Daoy (cell line): ENCODE measurements at places on chromosomes 7 and 10. TPM values are rescaled to one million over a fixed set of nuclear protein-coding genes. Genes with fewer than 3 reads are reported as not detected.
A peak's percentile ranks its signal among the peaks of the same experiment; 100 is the strongest.

The TAS2R5 gene
- total RNA-seq = 0.06 TPM in 1 of 2 replicates, not detected in the other

The VIPR2 gene
- total RNA-seq = 0.74 and 1.4 TPM in 2 replicates

The PAX4 gene
- not detected in 2 replicates for total RNA-seq

The ZNF775 gene
- total RNA-seq = 9.1 and 18.2 TPM in 2 replicates

The KIF20B gene
- total RNA-seq = 34.3 and 38.1 TPM in 2 replicates

The MMD2 gene
- total RNA-seq = not detected in 2 replicates

The TSPAN33 gene
- 15.1 and 17.7 TPM in 2 replicates for total RNA-seq

- no peak for DNase-seq
These were observed 140.4 kb downstream of the OAT start for GRCh38 chr10:124278356-124278755.

DNA sequence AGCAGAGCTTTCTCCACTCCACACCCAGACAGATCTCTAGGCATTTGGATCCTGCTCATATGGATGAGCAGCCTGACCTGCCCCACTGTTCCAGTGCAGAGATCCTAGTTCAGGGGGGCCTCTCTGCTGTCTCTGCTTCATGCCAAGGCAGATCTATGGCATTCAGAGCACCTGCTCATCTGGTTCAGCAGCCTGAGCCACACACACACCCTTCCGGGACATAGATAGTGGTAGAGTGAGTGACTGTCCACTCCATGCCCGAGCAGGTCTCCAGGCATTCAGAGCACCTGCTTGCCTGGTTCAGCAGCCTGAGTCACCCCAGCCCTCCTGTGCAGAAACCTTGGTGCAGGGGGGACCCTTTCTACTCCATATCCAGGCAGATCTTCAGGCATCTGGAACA is 54.3 kb upstream of the ZNF800 start:
- no peak for DNase-seq

DNA sequence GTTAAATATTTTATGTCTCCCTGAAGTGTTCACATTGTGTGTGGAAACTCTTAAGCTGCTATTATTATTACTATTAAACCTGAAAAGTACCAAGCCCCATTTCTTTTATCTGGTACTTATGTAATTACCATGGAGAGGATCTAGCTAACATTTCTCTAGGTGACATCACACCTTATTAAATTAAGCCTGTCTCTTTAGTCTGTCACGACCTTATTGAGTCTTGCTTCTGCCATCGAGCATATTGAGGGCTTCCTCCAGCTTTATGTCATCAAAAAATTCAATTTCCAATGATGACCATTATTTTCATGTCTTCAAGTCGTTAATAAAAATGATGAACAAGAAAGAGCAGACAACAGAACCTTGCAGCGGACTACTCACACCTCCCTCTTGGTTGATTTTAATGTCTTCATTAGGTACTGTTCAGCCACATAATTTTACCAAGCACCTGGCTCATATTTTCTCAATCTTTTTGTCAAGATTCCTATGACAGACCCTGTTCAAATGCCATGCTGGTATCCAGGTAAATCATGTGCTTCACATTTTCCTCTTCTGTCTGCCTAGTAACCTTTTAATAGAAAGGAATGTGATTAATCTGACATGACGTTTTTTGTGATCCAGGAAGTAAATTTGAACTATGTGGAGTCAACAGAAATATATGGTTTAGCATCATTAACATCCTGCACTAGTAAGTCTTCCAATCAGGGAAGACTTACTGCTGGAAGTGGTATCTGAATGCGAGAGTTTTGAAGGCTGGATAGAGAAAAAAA is 556.7 kb downstream of the SORCS3 start:
- DNase-seq = no peak

DNA sequence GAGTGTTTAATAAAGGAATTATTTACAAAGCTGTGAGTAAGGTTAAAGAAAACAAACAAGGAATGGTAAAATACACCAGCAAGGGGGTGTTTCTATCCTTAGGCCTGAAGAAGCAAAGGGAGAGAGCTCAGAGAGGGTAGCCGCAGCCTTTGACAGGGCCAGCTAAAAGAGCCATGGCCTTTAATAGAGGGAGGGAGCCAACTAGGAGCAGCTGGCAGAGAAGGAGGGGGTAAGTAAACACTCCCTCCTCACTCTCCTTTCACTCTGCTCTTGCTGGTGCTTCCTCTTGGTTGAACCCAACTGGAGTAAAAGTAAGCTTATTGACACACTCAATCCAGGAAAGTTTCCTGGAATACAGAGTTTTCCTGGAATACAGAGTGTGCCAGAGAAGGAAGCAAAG is 87.5 kb downstream of the CH25H start:
- no peak for DNase-seq

DNA sequence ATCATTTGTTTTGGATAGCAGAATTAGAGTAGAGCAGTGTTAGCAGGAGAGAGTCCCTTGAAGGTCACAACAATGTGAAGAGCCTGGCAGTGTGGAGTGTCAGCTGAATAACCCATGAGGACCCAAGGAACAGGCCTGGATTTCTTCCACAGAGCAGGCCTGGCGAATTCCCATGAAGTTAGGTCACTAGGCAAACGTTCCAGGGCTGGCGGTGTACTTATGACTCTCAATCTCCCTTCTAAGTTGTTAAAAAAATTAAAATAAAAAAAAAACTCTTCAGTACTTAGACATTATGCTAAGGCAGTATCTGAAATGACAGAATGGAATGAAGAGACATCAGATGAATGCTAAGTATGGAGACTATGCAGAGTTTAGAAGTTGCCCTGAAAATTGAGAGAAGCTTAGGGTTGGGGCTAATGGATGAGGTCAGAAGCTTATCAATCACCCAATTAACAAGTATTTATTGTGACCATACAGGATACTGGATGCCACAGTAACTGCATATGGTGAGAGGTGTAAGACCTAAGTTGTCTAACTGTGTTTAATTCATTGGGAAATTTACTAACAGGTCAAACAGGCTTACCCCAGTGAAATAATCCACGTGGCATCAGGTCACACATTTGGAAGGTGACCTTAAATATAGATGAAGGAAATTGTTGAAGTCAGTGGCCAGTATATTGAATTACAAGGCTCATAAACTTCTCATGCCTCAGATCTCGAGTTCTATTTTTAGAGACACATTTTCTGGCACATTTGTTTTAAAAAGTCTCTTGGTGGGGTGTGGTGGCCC is 126.2 kb upstream of the NRP1 start:
- peak; percentile 13 for DNase-seq

GRCh38 chr7:27730112-27730511 is 9.8 kb upstream of the TAX1BP1 start:
- DNase-seq = no peak

DNA sequence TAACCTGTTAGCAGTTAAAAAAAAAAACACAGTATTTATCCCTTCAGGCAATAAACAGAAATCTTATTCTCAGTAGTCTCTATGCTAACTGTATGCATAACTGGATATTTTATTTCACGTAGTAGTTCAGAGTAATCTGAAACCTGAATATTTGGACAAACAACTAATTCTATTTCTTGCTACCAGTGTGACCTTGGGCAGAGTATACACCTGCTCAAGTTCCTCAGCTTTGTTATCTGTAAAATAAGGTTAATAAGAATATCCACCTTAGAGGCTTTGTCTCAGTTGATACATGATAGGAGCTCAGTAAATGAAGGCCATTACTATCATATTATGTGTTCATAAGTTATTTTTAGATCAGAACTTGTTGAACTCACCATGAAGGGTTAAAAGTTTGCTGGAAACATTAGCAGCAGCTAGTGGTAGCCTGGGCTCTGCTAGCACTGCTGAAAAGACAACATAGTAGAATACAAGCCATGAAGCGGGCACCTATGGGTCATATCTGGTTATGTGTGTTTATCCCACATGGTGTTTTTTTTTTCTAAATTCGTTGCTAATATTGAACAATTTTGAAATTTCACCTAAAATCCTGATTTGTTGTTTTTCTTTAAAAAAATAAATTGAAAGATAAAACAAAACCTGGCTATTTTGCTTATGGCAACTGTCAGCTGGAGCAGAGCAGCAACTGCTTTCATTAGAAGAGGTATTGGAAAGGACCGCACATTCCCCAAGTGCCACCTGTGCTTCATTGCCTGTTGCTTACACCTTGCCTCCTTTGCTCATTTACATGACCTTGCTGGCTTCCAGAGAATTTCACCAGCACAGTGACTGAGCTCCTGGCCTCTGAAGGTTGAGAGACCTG is 303.0 kb downstream of the PRKG1 start:
- DNase-seq = no peak

DNA sequence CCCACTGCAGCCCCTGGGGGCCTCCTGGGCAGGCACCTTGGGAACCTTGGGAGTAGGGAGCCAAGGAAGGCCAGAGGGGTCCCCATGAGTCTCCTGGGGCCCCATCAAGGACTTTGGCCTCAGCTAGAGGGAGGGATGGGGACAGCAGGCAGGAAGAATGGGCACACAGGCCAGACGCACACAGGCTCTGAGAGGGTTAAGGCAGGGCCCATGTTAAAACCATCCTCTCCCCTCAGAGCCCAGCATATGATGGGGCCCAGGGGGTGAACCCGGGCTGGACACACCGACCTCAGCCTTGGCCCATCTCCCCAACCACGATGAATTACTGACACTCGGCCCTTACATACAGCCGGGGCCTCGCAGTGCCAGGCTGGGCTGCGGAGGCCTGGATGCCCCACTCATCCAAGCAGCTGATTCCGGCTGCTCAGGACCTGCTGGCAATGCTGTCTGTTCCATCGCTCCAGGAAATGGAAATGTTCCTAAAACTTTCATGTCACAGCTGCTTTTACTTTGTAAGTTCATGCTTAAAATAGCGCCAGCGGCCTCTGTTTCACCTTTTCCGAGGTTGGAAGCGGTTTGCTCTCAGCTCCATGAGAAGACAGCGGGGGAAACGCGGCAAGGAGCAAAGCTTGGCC is 17.3 kb upstream of the INPP5A start:
- peak; percentile 0 for DNase-seq

GRCh38 chr10:77619964-77620703 is 17.5 kb downstream of the KCNMA1 start:
- DNase-seq = no peak

- DNase-seq = no peak
These were observed 17.5 kb downstream of the HYCC1 start for GRCh38 chr7:22996470-22996869.
